Activated naive CD4-positive, alpha-beta T cell treated with anti-CD3 and anti-CD28 coated beads, Interleukin-2, amount 10 ng/mL, durations not matched to agents 7 days and 5 days (primary cell): ENCODE measurements at places on chromosomes 5 and 9.

DNA sequence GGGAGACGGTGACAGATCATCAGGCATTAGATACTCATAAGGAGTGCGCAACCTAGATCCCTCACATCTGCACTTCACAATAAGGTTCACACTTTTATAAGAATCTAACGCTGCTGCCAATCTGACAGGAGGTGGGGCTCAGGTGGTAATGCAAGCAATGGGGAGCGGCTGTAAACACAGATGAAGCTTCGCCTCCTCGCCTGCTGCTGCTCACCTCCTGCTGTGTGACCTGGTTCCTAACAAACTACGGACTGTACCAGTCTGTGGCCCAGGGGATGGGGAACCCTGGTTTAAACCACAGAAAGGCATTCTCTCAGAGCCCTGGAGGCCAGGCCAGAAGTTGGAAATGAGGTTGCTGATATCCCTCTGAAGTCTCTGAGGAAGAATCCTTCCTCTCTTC lies 323.6 kb downstream of the DRD1 start:
- DNase-seq: no peak

- DNase-seq: no peak
Measured at GRCh38 chr5:174828804-174829510, 104.6 kb downstream of the MSX2 start.

GRCh38 chr5:7881091-7881490 lies 12.1 kb downstream of the MTRR start:
- no peak for DNase-seq

GRCh38 chr5:124906339-124907097 lies 160.1 kb upstream of the ZNF608 start:
- no peak for DNase-seq

GRCh38 chr5:60634051-60634450 lies 65.9 kb downstream of the DEPDC1B start:
- no peak for DNase-seq
